GM12864 (cell line): ENCODE measurements at places on chromosomes 2 and 18.

- DNase-seq, result no peak
Observed at GRCh38 chr18:23094411-23095190, 40.7 kb upstream of the CABLES1 start.

GRCh38 chr2:239535413-239536144, 134.8 kb upstream of the HDAC4 start:
- DNase-seq, result no peak

GRCh38 chr2:159867567-159868361, 69.8 kb upstream of the CD302 start:
- no peak for DNase-seq

GRCh38 chr2:150023044-150023443, 435.5 kb upstream of the MMADHC start:
- DNase-seq, result no peak

DNA sequence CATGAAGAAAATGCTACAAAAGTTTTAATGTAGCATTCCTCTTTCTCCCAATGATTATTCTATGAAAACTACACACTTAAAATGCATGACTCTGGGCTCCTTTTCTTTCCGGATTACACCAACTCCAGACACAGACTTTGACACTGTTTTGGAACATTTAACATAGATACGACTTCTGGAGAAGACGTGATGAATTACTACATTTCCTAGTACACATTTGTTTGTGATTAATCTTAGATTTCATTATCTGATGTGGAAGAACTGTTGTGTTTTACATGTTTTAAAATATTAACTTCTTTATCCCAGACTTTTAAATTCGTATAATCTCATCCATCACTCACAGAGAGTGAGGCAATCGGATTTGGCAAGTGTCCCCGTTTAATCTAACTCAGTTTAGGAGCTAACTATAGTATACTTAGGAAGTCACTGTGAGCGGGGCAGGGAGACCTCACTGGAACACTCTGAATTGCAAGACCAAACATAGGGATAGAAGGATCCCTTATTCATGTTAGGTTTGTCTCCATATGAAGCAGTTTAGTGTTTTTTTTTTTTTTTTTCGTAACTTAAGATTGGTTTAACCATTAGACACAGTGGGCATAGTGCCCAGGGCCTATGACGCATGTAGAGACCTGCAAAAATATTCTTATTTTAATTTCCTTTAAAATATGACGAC, 66.7 kb downstream of the PDE1A start:
- no peak for DNase-seq

GRCh38 chr2:64213532-64214275, 69.5 kb upstream of the PELI1 start:
- peak; percentile 69 for DNase-seq

GRCh38 chr2:201558232-201558631, 85.1 kb downstream of the TMEM237 start:
- no peak for DNase-seq

DNA sequence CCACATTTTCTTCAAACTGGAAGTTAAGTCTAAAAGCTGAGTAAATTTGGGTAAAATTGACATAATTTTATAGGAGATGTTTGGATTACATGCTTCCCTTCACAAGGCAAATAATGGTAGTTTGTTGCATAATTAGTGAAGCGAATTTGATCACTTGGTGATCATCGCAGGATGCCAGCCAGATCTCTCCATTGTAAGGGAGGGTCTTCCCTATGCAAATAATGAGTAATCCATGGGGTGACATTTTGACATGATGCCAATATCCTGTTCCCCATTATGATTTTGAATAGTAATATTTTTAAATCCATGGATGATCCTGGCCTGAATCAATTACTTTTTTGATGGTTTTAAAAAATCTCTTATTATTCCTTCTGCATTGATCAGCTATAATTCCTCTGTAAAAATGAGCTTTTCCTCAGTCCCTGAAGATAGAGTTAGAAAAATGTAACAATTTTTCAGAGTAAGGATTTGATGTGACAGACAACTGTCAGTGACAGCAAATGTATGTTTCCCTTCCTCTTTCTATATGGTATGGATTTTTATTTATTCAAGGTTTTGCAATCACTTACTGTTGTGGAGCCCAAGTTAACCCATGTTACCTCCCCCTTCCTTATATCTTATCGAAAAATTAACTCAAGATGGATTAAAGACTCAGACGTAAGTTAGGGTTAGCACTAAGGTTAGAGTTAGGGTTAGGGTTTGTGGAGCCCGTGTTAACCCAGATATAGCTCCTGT, 21.4 kb downstream of the CCL20 start:
- DNase-seq, result no peak

DNA sequence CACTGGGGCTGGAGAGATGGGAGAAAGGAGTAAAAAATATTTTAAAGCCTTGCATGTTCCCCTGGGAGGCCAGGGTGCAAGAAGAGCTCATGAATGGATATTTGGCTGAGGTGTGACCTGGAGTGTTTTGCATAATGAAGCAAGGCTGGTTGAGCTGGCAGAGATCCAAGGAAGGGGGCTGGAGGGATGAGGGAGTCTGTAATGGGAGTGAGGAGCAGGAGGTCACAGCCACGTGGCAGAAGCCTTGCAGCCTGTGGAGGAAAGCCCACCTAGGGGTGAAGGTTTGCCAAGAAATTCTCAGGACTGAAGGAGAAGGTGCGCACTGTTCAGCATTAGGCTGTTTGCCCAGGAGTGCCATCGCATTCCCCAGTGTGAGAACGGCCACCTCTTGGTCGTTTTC, 40.3 kb upstream of the ATP8B1 start:
- no peak for DNase-seq

DNA sequence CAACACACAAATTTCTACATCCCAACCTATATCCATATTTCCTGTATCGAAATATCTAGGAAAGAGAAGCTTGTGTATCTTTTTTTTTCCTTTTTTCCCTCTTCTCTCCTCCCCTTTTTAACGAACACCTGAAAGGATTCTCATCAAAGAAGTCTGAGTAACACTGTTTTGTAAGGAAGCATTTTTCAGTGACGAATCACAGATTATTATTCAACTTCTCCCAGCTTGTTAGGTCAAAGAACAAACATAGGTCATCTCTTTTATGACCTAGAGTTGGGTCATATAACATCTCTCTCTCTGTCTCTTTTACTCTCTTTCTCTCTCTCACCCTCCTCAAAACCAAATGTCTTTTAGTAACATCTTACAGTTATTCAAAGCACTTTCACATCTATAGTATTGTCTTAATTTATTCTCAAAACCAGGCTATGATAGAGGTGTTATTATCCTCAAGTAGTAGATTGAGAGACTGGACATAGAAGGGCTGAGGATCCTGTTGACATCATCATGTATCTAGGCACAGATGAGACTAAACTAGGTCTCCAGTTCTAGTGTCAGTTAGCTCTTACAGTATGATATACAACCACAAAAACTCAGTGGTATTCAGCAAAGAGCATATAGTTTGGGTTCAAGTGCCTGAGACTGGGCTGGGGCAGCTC, 80.1 kb upstream of the SPOPL start:
- DNase-seq, result no peak

GRCh38 chr2:62498739-62499138, 7.3 kb downstream of the TMEM17 start:
- no peak for DNase-seq

DNA sequence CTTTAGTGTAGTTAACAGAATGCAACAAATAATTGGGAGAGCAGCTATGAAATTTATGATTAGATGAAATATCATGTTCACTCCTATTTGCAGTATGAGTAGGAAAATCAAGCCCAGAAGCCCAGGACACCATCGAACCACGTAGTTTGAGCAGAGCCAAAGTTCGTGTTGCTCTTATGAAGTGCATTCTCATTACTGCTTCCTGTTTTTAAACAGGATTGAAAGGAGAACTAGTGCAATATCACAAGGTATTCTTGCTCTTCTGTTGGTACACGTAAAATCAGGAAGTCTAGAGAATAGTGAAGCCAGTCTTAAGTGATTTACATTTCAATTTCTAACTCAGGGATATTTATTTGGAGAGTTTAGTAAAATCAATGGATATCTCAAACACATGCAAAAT, 21.1 kb downstream of the ARHGAP15 start:
- no peak for DNase-seq

- DNase-seq, result peak; percentile 84
Observed at GRCh38 chr18:31500051-31500688, 2.2 kb downstream of the DSG2 start.

- no peak for DNase-seq
Observed at GRCh38 chr2:159903443-159904126, 105.6 kb upstream of the CD302 start.

GRCh38 chr2:223944166-223944702, 901 bp downstream of the WDFY1 start:
- no peak for DNase-seq

DNA sequence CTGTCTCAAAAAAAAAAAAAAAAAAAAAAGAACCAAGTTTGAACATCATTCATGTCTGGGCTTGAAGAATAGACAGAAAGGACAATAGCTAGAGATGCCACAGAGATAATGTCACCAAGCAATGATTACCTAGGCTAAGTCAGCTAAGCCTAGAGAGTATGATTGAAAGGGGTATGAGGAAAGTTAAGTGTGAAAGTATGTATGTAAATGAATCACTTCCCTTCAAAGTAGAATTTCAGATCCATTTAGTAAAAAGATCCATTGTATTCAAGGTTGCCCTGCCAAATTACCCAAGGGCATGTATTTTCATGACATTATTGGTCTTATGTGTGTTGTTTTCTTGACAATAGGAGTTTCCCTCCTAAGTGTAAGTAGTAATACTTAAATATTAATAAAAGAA, 34.1 kb upstream of the SLC39A10 start:
- DNase-seq, result no peak

- DNase-seq, result no peak
Observed at GRCh38 chr2:162330881-162331280, 12.4 kb upstream of the IFIH1 start.

- no peak for DNase-seq
Observed at GRCh38 chr2:172991031-172991430, 84.6 kb upstream of the MAP3K20 start.

- DNase-seq, result no peak
Observed at GRCh38 chr2:232941912-232942594, 71.0 kb downstream of the NGEF start.

GRCh38 chr2:241858206-241859016, at the start of gene PDCD1:
PDCD1 (minus strand) TSS chr2:241858894; CDS start chr2:241858838, 56 bp downstream.
- DNase-seq, result peak; percentile 64

DNA sequence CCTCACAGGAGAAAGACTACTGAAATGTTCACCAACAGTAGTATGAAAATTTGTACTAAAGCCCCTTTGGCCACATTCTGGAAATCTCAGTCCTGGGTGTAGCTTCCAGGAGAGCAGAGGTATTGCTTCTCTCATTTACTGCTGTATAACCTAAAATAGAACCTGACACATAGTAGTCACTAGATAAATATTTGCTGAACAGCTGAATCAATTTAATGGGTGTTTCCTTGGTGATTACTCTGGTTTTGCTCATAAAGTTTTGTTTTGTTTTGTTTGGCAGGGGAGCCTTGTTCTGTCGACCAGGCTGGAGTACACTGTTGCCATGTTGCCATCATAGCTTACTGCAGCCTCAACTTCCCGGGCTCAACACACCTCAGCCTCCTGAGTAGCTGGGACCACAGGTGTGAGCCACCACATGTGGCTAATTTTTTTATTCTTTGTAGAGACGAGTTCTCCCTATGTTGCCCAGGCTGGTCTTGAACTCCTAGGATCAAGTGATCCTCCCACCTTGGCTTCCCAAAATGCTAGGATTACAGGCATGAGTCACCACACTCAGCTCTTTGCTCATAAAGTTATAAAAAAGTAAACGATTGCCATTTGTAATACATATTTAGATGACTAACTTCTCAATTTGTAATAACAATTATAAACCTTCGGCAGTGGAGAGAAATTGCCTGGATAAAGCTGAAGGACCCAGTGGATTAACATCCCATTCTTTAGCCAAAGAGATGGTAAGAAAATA, 11.5 kb upstream of the PARD3B start:
- DNase-seq, result no peak

DNA sequence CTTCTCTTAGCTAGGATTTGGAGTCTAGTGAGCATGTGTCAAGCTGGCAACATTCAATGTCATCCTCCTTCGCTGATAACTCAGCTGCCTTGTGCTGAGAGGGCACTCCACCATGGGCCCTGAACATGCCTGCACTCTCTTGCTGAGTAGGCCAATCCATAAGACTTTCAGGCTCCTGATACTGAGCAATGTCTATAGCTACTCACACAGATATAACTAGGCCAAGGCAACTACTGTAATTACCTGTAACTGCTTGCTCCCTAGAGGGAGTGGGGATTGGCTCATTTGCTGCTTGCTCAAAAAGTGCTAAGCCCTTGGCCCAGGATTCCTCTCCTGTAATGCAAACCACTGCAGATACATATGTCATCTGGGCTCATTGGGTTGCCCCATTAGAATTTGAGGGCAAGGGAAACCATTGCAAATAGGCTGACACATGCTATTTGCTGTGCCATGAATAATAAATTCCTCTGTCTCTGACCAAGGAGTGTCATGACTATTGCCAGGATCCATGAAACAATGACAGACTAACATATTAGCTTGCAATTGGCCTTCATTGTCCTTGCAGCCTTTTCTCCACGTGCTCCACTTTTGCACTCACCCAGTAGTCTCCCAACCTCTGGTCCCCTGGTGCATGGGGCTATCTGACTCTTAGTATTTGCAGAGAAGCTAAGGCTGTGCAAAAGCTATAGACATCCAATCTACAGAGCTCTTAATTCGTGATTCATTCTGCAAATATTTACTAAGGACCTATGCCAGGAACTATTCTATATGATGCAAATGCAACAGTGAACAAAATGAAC, 36.9 kb upstream of the BMPR2 start:
- DNase-seq, result no peak

DNA sequence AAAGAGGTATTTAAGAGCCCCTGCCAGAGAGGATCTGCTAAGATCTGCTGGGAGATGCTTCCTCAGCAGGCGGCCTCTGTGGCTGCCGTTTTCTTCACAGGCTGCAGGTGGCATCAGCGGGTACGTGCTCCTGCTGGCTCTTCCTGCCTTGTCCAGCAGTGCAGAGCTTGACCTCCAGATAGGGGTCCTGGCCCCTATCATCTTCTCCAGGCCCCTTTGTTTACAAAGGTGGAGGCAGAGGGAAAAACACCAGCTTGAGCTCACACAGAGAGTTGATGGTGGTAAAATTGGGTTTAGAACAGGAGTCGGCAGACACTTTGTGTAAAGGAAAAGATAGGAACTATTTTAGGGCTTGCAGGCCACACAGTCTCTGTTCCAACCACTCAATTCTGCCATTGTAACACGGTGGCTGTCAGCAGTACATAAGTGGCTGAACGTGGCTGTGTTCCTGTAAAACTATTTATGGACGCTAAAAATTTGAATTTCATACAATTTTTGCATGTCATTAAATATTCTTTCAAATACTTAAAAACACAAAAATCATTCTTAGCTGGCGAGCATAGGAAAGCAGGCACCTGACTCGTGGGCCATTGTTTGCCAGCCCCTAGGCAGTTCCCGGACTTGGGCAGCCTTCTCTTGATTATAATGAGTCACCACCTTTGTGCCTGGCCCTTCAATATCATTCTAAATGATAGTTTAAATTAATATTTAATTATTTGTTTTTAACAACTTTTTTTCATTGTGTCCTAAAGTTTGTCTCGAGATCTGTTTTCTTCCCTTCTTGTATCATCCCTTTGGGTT, 98.2 kb upstream of the B3GNT7 start:
- peak; percentile 37 for DNase-seq
